Endodermal cell (in vitro differentiated cells): ENCODE measurements at places on chromosomes 5 and 9. TPM values are rescaled to one million over a fixed set of nuclear protein-coding genes. Genes with fewer than 3 reads are reported as not detected.

The FOXD4L6 gene
- not detected in 3 replicates for total RNA-seq

DNA sequence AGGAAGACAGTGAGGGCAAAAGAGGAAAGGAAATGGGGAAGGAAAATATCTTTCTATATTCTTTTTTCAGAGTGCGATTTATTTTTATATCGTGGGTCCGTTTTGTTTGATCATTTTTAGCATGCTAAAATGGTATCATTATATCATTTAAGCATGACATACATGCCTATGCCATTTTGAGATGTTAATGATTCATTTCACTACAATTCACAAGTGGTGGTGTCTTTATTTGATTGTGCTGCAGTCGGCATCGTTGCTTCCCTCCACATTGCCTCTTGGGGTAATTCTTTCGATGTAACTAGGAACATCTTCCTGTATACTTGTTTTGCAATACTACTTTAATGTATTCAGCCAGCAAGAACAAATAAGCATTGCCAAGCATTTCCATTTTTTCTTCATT is 145.2 kb downstream of the CFAP90 start:
- peaks cover 14% of the 10 kb centered on the region for H3K27me3 ChIP-seq
- no peak overlapping the region for H3K4me3 ChIP-seq
- H3K36me3 ChIP-seq, result peaks cover 21% of the 10 kb centered on the region

The PRDM9 gene
- total RNA-seq, result 0.18 TPM in 1 of 2 replicates, not detected in the other

The ZNF608 gene
- 129 and 140 TPM in 2 replicates for total RNA-seq

GRCh38 chr5:101271945-101272344 is 368.9 kb upstream of the ST8SIA4 start:
- DNase-seq, result no peak
- no peaks in the 10 kb centered on the region for H3K36me3 ChIP-seq
- no peaks in the 10 kb centered on the region for H3K4me1 ChIP-seq
- H3K4me3 ChIP-seq, result no peak overlapping the region
- no peaks in the 10 kb centered on the region for H3K27me3 ChIP-seq
- H3K27ac ChIP-seq, result no peak overlapping the region

The OCLN gene
- 124 to 142 TPM (median 134 TPM) in 3 replicates for total RNA-seq

DNA sequence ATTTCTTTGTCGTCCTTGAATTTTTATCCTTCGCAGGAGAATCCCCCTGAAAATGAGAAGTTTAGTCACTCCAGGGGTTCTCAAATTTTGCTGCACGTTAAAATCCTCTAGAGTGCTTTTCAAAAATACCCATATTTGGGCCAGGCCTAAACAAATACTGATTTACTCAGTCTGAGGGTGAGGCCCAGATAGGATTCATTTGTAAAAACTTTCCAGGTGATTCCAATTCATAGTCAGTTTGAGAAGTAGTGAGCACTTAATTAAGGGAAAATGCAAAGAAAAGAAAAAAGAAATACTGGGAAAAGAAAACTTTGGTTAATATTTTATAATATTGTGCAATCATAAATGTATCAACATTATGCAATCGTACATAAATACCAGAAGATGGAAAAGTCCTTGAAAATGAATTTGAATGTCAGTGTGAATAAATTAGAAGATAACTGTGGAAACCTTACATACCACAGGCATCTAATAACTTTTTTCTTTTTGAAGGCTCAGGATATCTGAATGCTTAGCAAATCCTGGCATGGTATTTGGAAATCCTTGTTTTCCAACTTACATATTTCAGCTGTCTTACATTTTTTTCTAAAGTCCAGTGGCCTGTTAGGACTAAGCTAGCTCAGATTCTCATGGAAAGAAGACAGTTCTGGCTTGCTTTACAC is 116.5 kb upstream of the DAPK1 start:
- H3K4me3 ChIP-seq, result no peak overlapping the region
- no peaks in the 10 kb centered on the region for H3K4me1 ChIP-seq
- no peak overlapping the region for H3K27ac ChIP-seq
- H3K27me3 ChIP-seq, result no peaks in the 10 kb centered on the region

- H3K4me1 ChIP-seq, result no peaks in the 10 kb centered on the region
- H3K27ac ChIP-seq, result no peak overlapping the region
- H3K27me3 ChIP-seq, result no peaks in the 10 kb centered on the region
- DNase-seq, result no peak
- no peak overlapping the region for H3K4me3 ChIP-seq
These were observed 248.8 kb downstream of the MRPS30 start for GRCh38 chr5:45057564-45057963.

GRCh38 chr5:133396187-133396741 is 216.1 kb downstream of the FSTL4 start:
- peak overlapping the region; percentile 24 for H3K27ac ChIP-seq
- no peaks in the 10 kb centered on the region for H3K36me3 ChIP-seq
- peak; percentile 83 for DNase-seq
- no peak overlapping the region for H3K4me3 ChIP-seq
- no peaks in the 10 kb centered on the region for H3K4me1 ChIP-seq
- H3K27me3 ChIP-seq, result no peaks in the 10 kb centered on the region

The PRRX2 gene
- 3.8 and 4.4 TPM in 2 replicates for total RNA-seq

The SPATA31E1 gene
- not detected in 3 replicates for total RNA-seq

The PCDH12 gene
- not detected in 2 replicates for total RNA-seq

The GHR gene
- total RNA-seq, result 1.2 and 1.4 TPM in 2 replicates

DNA sequence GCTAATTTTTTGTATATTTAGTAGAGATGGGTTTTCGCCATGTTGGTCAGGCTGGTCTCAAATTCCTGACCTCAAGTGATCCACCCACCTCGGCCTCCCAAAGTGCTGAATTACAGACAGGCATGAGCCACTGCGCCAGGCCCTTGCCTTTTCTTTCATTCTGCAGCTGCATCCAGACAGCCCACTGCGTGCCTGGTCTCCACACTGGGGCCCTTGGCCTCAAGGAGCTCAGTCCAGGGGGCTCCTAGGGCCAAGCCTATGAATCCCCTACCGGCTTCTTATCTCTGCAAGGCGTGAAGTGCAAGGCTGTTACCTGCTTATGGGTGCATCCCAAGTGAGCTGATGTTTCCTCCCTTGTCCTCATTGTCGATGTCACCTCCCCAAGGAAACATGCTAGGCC is 78.8 kb downstream of the CSNK1A1 start:
- DNase-seq, result no peak
- H3K27me3 ChIP-seq, result no peaks in the 10 kb centered on the region
- H3K4me3 ChIP-seq, result no peak overlapping the region
- no peak overlapping the region for H3K27ac ChIP-seq
- H3K4me1 ChIP-seq, result no peaks in the 10 kb centered on the region
- no peaks in the 10 kb centered on the region for H3K36me3 ChIP-seq

GRCh38 chr5:42691413-42691937 is 65.1 kb upstream of the CCDC152 start:
- no peak for DNase-seq
- H3K4me1 ChIP-seq, result no peaks in the 10 kb centered on the region
- H3K4me3 ChIP-seq, result no peak overlapping the region
- no peaks in the 10 kb centered on the region for H3K36me3 ChIP-seq

DNA sequence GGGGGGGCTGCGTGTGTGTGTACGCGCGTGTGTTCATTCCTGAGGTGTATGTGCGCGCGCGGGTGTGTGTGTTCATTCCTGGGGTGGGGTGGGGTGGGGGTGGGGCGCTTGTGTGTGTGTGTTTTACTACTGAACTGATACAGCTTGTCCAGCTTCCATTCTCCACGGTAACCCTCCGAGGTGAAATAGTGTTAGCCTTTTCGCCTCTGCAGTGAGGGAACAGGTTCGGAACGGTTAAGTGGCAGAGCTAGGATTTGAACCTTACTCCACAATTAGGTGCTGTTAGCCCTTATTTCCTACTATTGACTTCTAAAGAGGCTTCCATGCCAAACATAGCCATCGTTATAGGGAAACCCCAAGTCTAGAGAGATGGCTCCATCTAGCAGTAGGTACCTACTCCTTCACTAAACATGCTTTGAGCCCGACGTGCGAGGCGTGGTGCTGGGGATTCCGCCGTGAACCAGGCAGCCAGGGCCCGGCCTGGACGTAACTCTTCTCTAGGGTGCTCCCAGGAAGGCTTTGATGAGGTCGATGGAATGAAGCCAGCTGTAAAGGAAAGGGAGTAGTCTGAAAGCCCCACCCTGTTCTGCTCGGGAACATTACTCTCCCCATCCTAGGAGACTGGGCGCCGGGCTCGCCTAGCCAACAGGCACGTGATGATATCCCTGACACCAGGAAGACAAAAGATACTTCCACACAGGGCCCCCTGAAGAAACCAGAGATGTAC is 782 bp upstream of the SKP1 start:
- H3K4me3 ChIP-seq, result peak overlapping the region; percentile 98
- H3K4me1 ChIP-seq, result no peaks in the 10 kb centered on the region
- peaks cover 13% of the 10 kb centered on the region for H3K36me3 ChIP-seq

The NEUROG1 gene
- total RNA-seq, result not detected in 2 replicates

DNA sequence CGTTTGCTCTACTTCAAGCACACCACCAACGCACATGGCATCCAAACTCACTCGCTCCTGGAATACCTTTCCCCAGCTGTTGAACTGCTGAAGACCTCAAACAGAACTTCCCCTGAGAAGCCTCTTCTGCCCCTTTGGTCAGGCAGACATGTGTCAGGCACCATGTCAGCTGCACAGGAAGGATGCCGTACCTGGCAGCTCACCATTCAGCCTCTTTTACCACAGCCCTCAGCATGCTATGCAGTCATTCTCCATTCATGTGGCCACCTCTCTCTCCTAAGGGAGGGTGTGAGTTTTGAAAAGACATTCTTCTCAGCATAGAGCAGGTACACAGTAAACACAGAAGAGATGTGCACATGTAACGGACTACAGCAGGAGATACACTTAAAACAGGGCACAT is 14.2 kb downstream of the IL4 start:
- H3K4me1 ChIP-seq, result no peaks in the 10 kb centered on the region
- no peaks in the 10 kb centered on the region for H3K27me3 ChIP-seq
- H3K36me3 ChIP-seq, result no peaks in the 10 kb centered on the region
- DNase-seq, result no peak
- H3K27ac ChIP-seq, result no peak overlapping the region

GRCh38 chr9:114560956-114561355 is 26.6 kb upstream of the ATP6V1G1 start:
- no peak overlapping the region for H3K4me3 ChIP-seq
- no peaks in the 10 kb centered on the region for H3K36me3 ChIP-seq

The PCDHAC2 gene
- 2.3 and 2.4 TPM in 2 replicates for total RNA-seq

DNA sequence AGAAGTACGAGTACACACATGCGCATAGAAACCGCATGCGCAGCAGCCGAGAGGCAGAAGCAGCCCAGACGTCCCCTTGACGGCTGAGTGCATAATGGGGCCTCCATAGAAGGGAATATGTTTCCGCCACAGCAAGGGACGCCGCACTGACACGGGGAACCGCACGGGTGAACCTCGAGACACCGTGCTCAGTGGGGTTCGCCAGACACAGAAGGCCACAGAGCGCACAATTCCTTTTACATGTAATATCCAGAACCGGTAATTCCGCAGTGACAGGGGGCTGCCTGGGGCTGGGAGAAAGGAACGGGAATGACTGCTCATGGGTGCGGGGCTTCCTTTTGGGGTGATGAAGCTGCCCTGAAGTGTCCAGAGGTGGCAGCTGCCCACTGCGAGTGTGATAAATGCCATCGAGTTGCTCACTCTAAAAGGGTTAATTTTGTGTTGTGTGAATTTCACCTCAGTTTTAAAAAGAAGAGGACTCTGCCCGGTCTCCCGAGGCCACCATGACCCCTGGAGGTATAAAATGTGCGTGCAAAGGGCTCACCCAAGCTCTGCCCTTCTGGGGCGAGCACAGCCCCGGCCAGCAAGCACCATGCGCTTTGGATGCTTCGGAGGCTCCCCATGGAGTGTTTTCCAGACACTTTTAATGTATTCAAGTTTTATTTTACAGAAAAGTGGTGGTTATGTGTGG is 29.7 kb downstream of the MRPL36 start:
- DNase-seq, result no peak
- no peaks in the 10 kb centered on the region for H3K36me3 ChIP-seq
- no peak overlapping the region for H3K4me3 ChIP-seq
- H3K4me1 ChIP-seq, result no peaks in the 10 kb centered on the region

DNA sequence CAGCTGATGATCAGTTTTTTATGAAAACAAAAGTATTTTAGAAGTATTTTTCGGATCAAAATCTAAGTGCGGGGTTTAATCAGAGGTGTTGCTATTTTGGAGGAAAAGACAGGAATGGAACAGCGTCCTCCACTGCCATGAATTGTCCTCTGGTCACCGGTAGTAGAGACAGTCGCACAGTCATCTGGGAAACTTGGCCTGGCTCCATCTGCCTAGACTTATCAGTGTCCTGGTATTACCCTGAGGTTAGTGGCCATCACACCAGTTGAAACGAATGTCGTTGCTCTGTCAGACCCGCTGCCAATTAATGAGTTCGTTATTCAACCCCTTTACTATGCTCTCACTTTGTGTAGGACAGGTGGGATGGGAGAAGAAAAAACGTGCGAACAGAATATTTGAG is 8.2 kb downstream of the TLX3 start:
- H3K4me1 ChIP-seq, result peaks cover 4% of the 10 kb centered on the region
- H3K36me3 ChIP-seq, result no peaks in the 10 kb centered on the region
- peaks cover 100% of the 10 kb centered on the region for H3K27me3 ChIP-seq
- H3K27ac ChIP-seq, result no peak overlapping the region

DNA sequence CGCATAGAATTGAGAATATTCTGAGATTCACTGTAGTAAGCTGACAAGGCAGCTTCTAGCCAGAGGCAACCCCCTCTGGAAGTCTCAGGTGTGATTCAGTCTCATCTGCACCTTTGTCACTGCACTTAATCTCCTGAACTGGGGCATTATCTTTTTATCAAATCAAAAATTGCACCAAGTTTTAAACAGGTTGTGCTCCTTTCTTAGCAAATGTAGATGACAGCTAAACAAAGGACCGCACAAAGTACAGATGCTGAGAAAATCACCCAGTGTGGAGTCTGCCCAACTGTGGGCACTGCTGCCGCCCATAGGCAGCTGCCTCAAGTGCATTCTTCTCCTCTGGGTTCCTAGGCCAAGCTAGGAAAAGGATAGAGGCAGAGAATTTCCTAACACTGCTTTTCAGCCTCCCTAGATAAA is 51.1 kb downstream of the STARD4 start:
- peak; percentile 80 for DNase-seq
- H3K27me3 ChIP-seq, result no peaks in the 10 kb centered on the region
- no peaks in the 10 kb centered on the region for H3K36me3 ChIP-seq
- no peak overlapping the region for H3K27ac ChIP-seq

The GABRA1 gene
- 1.6 TPM in 1 of 3 replicates, not detected in the others for total RNA-seq

The CFAP90 gene
- total RNA-seq, result 0.61 and 0.88 TPM in 2 replicates

DNA sequence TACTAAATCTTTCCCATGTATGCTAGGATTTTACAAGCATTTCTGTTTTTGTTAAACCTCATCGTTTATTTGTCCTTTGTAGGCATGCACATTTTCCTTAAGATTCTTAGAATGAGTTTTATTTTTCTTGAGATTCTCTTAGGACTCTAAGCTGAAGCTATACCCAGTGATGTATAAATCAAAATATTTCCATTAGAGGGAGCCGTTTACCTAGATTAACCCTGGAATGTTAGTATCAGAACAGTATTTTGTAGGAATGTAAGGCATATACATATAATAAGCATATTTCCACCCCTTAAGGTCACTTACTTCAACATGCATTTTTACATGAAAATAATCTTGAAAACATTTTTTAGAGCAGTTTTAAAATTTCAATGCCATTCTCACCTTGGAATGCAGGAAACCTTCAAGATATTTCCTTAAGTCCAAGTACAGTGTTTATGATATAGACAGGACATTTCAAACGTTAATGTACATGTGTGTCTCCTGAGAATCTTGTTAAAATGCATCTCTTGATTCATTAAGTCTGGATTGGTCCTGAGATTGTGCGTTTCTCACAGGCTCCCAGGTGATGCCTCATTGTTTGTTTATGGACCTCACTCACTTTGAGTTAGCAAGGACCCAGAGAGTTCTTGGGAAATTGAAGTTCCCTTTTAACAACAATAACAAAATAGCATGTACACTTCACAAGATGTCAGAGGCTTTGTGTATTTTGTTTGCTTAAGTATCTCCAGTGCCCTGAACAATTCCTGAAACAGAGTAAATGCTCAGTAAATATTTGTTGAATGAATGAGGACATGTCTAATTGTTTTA is 34.9 kb upstream of the FCHO2 start:
- H3K4me3 ChIP-seq, result no peak overlapping the region
- no peaks in the 10 kb centered on the region for H3K36me3 ChIP-seq
- DNase-seq, result no peak
- no peak overlapping the region for H3K27ac ChIP-seq
- H3K27me3 ChIP-seq, result no peaks in the 10 kb centered on the region
- H3K4me1 ChIP-seq, result no peaks in the 10 kb centered on the region

The NR4A3 gene
- 0.74 to 7.0 TPM (median 0.75 TPM) in 3 replicates for total RNA-seq
